ENCODE measurements at places on chromosomes 5 and 9.

DNA sequence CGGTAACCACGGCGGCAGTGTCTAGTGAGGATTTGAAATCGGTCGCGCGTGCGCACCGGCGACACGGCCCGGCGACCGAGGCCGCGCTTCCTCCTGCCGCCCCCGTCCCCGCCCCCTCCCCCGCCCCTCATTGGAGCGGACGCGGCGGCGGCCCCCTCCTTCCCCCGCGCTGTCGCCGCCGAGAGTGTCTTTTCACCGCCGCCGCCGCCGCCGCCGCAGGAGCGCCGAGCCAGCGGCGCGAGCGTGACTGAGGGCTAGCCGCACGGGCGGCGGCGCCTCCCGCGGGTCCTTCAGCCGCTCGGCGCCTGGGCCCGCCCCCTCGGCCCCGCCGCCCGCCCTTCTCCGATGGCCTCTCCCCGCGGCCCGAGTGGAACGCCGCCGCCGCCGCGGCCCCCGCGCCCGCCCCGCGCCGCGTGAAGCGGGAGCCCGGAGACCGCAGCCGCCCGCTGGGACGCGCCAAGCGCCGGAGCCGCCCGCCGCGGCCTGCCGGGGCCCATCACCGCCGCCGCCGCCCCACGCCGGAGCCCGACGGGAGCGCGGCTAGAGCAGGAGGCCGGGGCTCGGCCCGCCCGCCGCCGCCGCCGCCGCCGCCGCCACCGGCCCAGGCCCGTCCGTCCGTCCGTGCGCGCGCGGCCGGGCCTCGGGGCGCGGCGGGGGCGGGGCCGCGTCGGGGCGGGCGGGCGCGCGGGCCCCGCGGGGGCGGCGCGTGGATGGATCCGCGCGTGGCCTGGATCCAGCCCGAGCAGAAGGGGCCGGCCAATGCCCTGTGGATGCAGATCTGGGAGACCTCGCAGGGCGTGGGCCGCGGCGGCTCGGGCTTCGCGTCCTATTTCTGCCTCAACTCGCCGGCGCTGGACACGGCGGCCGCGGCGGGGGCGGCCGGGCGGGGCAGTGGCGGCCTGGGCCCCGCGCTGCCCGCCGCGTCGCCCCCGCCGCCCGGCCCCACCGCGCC is at the start of gene TENT4A:
Gene TENT4A, plus strand, starts transcription at position 159 of the 952 bp plus-strand sequence. Its CDS starts 552 bp downstream, at position 711.
- no peak for DNase-seq

DNA sequence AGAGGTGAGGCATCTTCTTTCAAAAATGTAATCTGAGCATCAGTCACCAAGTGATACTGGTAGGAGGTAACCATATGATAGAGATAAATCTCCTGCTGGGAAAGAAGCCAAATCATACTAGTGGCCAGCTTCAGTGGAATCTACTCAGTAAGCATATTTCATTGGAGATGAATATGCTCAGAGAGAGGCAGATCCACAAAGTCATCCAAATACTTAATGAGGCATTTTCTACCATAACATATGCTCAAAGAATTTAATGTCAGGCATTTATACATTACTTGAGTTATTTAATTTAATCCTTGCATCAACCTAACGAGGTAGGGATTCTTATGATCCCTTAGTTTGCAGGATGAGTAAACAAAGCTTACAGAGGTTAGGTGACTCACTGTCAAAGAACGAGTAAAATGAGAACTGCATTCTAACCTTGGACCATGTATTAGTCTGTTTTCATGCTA is 50.9 kb upstream of the DMRTA1 start:
- DNase-seq = no peak

DNA sequence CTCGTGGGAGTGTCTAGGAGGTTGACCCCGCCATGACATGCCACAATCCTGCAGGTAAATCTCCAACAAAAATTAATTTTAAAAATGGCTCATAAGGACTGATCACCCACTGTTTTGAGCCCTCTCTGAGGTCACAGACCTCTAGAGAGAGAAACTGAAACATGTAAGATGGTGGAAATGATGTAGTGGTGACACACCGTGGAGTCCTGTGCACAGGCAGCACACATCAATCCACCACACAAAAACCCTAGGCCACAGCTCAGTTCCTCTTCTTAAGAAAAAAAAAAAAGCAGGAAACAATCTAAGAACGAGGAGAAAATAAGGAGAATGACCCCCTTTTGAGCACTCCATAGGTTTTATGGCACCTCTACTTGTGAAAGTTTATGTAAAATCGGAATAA is 93.8 kb upstream of the FAM120A start:
- DNase-seq = no peak

- peak; percentile 78 for DNase-seq
These were observed 227.6 kb upstream of the DMRT1 start for GRCh38 chr9:613771-614347.

DNA sequence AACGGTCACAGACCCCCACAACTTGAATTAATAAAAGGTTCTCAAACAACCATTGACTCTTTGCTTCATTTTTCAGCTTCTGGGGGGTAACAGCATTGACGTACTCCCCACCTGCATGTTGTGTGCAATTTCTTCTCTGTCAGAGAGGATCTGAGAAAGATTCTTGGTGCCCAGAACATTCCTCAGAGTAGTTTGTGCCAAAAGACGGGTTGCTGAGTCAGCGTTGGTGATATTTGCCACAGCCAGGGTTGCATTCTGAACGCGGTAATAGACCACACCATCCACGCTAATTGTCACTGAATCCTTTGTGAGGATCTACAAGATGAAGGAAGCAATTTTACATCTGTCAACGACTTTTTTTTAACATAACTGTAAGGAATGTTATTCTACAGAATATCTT is 21.0 kb downstream of the STOM start:
- no peak for DNase-seq

DNA sequence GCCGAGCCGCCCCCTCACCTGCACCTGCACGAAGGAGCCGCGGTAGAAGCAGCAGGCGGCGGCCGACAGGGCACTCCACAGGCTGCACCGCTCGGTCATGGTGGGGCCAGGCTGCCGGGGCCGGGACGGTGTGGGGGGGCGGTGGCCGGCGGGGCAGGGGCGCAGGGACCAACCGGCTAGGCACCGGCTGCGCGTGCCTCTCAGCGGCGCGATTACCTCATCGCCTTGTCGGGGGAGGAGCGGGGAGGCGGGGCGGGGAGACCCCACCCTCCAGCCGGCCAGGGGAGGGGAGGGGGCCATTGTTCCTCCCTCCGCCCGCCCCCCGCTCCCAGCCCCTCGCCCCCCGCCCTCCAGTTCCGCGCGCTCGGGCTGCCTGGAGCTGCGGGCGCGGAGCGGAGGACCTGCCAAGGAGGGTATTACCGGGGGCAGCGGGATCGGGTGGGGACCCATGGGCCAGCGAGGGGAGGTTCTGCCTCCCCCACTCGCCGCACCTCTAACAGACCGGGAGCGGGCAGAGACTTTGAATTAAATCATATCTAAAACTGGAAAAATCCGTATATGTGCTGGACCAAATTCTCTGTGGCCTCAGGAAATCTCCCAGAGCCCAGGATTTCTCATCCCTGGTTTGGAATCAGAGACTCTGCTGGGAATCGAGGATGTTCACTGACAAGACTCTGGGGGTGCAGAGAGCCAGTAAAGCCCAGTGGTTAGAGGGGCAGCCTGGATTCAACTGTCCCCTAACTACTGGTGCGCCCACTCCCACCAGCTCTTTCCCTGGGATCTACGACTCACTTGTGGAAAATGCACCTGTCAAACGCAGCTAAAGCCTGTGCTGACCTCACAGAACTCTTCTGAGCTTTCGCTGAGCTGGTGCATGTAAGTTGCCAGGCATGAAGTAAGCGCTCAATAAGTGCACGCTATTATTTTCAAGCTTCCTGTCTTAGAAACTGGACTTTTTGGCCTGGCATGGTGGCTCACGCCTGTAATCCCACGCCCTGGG is 20.3 kb upstream of the TOR2A start:
- no peak for DNase-seq

GRCh38 chr5:118968406-118968911 is 19.9 kb downstream of the DTWD2 start:
- no peak for DNase-seq

DNA sequence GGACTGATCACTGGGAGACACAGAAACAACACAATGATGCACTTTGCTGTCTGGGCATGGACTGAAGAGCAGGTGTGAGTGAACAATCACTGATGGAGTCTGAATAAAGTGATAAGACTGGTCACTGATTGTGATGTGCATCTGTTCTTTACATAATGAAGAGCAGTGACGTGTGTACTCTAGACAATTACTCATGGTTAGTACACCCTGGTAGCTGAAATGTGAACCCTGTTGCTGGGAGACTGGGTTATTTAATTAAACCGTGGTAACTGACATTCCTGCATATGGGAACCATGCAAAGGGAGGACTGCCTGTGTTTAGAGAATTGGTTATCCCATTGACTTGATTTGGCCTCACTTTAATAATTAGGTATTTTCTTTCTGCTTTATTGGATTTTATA is 202.9 kb downstream of the NR2F1-AS1 start:
- no peak for DNase-seq

GRCh38 chr9:70101265-70101664 is 57.6 kb downstream of the MAMDC2 start:
- no peak for DNase-seq

- peak; percentile 13 for DNase-seq
These were observed 116.9 kb upstream of the ARRDC3 start for GRCh38 chr5:91499943-91500531.

GRCh38 chr5:84376346-84376745 is 8.3 kb downstream of the EDIL3 start:
- DNase-seq = no peak

DNA sequence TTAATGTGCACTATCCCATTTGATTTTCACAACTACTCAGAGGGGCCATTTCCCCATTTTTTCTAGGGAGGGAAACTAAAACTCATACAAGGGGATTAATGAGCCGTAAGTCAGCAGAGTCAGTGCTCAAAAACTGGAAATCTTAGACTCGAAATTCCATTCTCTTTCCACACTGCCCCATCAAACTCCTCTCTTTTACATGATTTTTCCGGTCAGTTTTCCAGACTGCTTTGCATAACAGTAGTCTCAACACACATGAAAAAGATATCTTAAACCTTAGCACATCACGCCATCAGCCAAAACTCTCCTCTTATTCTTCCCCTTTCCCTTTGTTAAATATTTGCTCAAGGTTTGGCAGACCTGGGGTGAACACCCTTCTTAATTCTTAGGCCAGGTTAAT is 332.0 kb downstream of the RFX3 start:
- no peak for DNase-seq
